ENCODE measurements at places on chromosomes 2 and 18.

DNA sequence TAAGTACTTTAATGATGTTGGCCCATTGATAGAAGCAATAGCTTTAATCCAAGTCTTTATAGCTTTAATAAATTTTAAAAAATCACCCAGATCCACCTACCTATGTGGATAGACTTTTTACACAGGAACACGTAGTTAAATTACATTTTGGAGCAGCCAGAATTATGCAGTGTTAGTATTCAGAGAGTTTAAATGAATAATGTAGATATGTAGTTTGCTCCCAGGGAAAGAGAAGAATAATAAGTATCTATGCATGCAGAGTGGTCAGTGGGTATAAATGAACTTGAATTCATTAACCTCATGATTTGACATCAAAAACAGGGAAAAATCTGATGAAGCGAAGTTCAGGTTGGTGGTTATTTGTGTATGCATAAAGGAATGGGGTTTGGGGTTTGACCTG, 146.3 kb downstream of the CERS6 start:
- DNase-seq, result no peak

DNA sequence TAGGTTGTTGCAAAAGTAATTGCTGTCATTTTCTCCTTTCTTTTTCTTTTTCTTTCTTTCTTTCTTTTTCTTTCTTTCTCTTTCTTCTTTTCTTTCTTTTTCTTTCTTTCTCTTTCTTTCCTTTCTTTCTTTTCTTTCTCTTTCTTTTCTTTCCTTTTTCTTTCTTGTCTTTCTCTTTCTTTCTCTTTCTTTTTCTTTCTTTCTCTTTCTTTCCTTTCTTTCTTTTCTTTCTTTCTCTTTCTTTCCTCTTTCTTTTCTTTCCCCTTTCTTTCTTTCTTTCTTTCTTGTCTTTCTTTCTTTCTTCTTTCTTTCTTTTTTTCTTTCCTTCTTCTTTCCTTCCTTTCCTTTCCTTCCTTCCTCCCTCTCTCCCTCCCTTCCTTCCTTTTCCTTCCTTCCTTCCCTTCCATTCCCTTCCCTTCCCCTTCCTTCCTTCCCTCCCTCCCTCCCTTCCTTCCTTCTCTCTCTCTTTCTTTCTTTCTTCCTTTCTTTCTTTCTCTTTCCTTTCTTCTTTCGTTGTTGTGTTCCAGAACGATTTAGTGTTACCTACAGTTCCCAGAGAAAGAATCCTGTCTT, 178.9 kb downstream of the RPIA start:
- no peak for DNase-seq

- no peak for DNase-seq
Observed at GRCh38 chr2:224023188-224023587, 15.9 kb downstream of the SERPINE2 start.

DNA sequence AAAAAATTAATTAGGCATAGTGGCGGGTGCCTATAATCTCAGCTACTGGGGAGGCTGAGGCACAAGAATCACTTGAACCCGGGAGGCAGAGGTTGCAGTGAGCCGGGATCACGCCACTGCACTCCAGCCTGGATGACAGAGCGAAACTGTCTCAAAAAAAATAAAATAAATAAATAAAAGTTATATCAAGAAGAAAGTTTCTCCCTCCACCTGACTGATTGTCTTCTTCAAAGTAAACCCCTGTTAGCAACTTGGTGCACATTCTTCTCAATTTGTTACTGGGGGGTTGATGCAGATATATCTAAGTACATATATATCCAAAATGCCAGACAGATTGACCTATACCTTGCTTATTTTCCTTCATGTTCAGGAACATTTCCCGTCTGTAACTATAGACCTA, 5.2 kb upstream of the MYCN start:
- no peak for DNase-seq

GRCh38 chr2:75098856-75099255, 100.5 kb downstream of the TACR1 start:
- no peak for DNase-seq

DNA sequence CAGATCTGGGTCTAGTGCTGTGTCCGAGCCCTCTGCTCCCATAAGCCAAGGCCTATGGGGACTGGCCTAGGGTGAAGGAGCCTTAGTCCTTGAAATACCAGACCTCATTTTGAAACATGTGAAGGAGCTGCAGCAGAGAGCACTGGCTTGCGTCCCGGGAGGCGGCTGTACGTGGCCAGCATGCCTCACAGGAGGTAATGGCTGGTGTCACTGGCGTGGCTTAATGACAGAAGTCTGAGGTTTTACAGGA, 72.7 kb upstream of the OTOS start:
- DNase-seq, result no peak

DNA sequence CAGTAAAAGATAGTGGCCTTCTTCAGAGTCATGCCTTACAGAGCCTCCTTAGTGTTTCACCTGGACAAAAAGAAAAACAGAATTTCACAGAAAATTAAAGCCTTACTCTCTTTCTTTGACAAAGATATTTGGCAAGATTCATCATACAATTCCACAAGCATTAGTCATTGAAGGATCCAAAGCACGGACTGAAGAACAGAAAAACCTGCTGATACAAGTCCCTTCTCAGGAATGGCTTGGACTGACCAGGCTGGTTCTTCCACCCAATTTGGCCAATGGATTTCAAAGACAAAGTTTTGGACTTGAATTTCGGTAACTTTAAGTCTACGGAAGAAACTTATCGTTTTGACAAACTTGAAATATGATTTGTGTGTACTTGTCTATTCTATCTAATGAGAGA, 39.1 kb upstream of the GALNT3 start:
- DNase-seq, result no peak

GRCh38 chr2:85247610-85248009, 80.2 kb downstream of the TGOLN2 start:
- DNase-seq, result no peak

DNA sequence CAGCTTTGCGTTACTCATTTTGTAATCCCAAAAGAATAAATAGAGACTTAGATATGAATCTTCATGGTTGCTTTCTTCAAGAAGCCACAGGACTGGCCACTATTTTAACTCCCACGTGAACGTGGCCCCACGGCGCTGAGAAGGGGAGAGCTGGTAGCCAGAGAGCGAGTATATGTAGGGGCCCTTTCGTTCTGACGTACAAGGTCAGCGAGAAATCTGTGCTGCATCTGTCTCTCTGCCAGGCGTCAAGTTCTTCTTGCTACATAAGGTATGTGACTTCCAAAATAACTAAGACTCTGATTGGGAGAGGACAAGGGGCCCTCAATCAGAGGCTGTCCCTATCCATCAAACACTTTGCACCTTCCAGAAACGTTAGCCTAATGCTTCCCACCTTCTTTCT, 149.2 kb downstream of the PLEKHA3 start:
- DNase-seq, result no peak

DNA sequence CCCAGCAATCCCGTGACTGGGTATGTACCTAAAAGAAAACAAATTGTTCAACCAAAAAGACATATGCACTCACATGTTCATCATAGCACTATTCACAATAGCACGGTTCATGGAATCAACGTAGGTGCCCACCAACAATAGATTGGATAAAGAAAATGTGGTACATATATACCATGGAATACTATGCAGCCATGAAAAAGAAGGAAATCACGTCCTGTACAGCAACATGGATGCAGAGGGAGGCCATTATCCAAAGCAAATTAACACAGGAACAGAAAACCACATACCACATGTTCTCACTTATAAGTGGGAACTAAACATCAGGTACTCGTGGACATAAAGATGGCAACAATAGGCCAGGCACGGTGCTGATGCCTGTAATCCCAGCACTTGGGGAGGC, 207.9 kb upstream of the TNP1 start:
- DNase-seq, result no peak

DNA sequence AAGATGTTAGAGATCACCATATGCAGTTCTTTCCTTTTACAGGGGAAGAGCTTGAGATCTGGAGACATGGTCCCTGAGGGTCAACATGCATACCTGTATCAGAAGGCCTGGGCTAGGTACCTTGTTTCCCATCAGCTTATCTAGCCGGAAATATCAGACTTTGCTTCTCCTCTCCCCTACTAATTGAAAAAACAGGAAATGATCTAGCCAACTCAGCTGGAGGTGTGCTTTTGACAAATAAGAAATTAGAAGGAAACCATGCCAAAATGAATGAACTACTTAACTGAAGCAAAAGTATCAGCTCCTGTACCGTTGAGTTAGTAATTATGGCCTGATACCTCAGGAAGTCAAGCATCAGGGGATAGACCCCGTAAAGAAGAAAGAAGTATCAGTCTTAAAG, 20.4 kb downstream of the PKP4 start:
- no peak for DNase-seq

DNA sequence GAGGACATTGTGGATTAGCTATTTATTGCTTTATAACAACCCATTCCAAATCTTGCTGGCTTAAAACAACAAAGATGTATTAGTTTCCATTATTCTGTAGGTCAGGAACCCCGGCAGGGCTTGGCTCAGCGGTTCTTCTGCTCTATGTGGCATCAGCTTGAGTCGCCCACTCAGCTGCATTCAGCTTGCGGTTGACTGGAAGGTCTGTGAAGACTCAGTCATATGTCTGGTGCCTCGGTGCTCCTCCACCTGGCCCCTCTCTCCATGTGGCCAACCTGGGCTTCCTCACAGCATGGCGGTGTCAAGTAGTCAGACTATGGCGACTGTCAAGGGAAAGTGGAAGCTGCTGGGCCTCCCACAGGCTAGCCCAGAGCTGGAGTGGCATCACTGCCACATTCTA, 48.6 kb downstream of the EMILIN2 start:
- no peak for DNase-seq

DNA sequence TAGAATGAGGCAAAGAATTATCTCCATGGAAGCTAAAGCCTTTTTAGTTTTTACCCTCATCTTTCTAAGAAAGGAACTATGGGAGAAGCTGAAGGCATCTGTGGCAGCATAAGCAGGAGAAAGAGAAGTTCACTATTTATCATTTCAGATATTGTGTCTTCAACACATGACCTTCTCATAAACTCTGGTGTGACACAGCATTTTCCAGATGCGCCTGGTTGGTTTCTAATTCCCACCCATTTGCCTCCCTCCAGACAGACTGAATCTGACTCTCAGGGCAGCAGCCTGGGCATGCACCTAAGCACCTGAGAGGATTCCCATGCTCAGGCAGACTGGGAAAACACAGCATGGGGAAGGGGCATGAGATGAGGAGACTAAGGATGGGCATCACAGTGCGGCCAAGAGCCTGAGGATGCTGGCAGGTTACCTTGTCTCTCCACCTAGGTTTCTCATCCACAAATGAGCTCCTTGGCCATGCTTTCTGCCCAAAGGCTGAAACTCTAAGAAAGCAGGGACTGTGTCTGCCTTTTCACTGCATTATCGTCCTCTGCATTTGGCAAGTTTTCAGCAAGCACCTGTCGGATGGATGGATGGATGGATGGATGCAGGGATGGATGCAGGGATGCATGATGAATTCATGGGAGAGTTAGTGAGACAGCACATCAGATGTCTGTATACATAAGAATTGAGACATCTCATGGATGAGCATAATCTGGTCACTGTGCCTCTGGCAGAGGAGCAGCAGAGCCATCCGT, 28.8 kb upstream of the SULT1C4 start:
- DNase-seq, result no peak

- no peak for DNase-seq
Observed at GRCh38 chr2:219111375-219112061, 49.1 kb downstream of the NHEJ1 start.

DNA sequence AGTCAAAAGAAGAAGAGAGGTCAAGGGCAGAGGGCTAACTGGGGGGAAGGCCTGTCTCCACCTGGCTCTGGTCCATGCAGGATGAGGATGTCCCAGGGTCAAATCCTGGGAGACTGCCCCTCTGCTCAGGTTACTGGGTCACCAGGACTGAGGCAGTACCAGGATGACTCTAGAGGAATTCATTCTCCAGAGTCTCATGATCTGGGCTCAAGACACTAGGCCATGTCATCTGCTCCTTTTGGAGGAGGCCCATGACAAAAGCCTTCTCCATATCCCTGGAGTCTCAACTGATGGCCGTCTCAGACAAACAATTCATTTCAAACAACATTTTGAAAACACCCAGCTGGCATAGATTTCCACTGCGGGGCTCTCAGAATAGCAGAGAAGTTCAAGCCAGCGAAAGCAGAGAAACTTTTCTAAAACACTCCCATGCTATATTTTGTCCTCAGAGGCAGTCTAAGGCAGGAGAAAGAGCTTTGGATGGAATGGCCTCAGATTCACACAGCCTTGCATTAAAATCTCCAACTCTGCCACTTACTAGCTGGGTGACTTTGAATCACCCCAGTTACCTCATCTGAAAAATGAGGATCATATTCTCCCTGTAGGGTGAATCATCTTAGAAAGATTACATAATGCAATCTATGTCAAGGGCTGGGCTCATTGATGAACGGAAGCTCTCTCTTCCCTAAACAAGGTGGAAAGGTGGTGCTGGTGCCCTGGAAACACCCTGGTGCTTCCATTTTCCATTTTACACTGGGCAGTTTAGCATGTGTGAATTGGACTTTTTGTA, 48.8 kb upstream of the LCLAT1 start:
- no peak for DNase-seq

GRCh38 chr2:226994775-226995174, 158.9 kb downstream of the RHBDD1 start:
- no peak for DNase-seq

GRCh38 chr18:23963443-23964165, 51.0 kb upstream of the TTC39C start:
- DNase-seq, result no peak

DNA sequence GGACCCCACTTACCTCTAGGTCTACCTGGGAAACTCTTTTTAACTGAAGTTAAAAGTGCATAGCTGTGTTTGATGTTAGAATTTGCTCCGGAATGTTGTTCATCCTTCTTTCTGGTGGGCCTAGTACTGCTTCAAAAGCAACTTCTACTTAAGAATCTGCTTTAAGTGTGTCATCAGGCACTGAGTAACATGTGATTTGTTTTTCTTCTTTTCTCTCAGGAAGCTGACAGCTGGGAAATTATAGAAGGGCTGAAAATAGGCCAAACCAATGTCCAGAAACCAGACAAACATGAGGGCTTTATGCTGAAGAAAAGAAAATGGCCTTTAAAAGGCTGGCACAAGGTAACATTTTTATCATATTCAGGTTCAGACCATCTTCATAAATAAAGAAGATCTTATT, 122.9 kb downstream of the PRKRA start:
- DNase-seq, result no peak

DNA sequence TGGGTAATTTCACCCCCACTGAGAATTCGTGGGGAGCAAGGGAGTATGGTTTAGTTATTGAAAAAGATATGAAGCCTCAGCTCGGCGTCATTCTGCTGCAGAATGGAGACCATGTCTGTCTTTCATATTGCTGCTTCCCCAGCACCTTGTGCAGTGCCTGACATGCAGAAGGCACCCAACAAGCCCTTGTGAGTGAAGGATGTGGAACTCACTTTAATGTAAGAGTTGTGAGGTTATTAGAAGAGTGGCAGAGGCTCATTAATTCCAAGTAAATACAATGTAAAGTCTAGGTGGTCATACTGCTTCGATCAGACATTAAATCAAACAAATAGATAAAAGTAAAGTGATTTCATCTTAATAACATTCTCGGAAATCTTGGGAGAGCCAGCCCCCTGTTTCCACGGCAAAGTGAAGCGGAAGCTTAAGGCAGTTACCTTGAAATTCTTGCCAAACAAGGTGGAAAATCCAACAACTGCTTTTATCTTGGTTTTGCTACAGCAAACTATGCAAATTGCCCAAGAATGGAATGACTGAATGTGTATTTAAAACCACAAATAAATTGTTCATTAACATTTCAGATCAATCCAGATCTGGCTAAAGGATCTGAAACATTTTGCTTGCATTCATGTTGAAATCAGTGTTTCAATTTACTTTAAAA, 9.6 kb downstream of the CFAP221 start:
- DNase-seq, result no peak

Measured in KG1 (cell line).